Right renal cortex interstitium (tissue), 3 donors: ENCODE measurements at places on chromosomes 6 and 20. TPM values are rescaled to one million over a fixed set of nuclear protein-coding genes. Genes with fewer than 3 reads are reported as not detected.

Gene TBXT
- not detected for polyA plus RNA-seq

Gene KIF25
- polyA plus RNA-seq = 0.47 TPM

Gene TTLL9
- polyA plus RNA-seq = 3.3 TPM

Gene PREP
- 35.8 TPM for polyA plus RNA-seq

Gene RIPPLY2
- 0.10 TPM for polyA plus RNA-seq

Gene FAM110A
- polyA plus RNA-seq = 9.5 TPM

Gene MC3R
- polyA plus RNA-seq = not detected

Gene GNL1
- polyA plus RNA-seq = 75.7 TPM

Gene SIRPA
- polyA plus RNA-seq = 24.6 TPM

Gene MLIP
- 0.62 TPM for polyA plus RNA-seq

Gene CFAP206
- polyA plus RNA-seq = 4.1 TPM

Gene RPN2
- 332 TPM for polyA plus RNA-seq

Gene CABLES2
- polyA plus RNA-seq = 9.3 TPM

Gene PAK5
- polyA plus RNA-seq = 0.69 TPM

Gene SEL1L2
- polyA plus RNA-seq = not detected

Gene FRK
- polyA plus RNA-seq = 4.9 TPM

Gene GABBR1
- polyA plus RNA-seq = 49.9 TPM

Gene TSPO2
- polyA plus RNA-seq = 0.35 TPM

Gene CRYBG1
- polyA plus RNA-seq = 22.1 TPM

Gene OXT
- 0.40 TPM for polyA plus RNA-seq
